Pulmonary artery endothelial cell (primary cell): ENCODE measurements at places on chromosomes 6 and 20. TPM values are rescaled to one million over a fixed set of nuclear protein-coding genes. Genes with fewer than 3 reads are reported as not detected.

DNA sequence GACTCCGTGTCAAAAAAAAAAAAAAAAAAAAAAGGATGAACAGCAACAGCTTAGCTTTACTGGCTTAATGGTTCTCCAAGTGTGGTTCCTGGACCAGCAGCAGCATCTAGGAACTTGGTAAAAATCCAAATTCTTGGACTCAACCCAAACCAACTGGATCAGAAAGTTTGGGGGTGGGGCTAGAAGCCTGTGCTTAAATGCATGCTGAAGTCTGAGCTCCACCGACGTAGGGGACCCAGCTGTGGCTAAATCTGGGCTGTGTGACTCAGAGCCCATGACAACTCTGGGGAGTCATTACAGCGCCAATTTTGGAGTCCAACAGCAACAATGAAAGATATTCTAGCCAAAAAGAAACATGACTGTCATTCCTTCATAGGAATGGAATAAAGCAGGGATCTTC, 13.6 kb upstream of the CHD6 start:
- DNase-seq: no peak

DNA sequence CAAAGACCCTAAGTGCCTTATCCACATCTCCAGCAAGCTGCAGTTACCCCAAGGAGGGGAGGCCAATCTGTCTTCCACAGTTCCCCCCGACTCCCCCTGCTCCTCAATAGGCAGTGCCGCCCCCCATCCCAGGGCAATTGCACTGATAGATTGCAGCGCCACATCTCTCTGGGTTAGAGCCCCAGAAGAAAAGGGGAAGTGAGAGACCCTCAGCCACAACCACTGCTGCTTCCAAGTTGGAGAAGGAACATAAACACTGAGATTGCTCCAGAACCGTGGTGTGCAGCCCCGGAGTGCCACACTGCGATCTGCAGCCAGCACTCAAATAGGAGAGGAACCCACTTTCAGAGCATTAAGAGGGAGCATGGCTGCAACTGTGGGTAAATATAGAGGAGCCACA, 101.5 kb downstream of the RWDD2A start:
- no peak for DNase-seq

DNA sequence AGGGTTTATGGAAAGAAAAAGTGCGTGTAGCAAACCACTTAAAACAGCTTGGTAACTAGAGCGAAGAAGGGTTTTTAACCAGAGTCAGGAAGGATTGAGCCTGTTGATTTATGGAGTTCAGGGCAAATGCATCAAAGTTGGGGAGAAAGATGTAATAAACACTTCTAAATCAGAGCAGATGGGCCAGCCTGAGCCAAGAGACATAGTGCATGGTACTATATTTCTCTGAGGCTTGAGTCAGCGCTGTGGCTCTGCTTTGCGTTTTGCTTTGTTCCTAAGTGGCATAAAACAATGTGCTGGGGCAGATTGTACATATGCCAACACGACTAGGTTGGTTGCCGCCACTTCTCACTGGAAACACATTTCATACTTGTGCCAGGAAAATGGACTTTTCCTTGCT, 111.3 kb downstream of the BCKDHB start:
- DNase-seq: no peak

DNA sequence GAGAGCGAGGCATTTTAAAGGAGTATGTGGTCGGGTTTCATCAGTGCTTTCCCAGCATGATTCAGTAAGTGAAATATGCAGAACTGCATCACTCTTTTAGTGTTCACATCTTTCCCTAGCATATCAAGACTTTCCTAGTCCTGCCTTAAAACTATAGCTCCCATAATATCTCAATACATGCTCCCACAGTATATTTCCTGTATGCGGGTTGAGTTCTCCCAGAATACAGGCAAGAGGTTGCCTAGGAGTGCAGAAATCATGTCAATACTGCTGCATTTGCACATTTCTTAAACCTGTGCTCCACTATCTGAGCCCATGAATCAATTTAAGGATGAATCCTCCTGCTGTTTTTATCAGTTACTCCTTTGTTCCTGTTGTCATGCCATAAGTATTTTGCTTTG, 386.6 kb upstream of the SLC35B3 start:
- DNase-seq: no peak

- no peak for DNase-seq
These were observed 1.8 kb downstream of the CD93 start for GRCh38 chr20:23084282-23084844.

DNA sequence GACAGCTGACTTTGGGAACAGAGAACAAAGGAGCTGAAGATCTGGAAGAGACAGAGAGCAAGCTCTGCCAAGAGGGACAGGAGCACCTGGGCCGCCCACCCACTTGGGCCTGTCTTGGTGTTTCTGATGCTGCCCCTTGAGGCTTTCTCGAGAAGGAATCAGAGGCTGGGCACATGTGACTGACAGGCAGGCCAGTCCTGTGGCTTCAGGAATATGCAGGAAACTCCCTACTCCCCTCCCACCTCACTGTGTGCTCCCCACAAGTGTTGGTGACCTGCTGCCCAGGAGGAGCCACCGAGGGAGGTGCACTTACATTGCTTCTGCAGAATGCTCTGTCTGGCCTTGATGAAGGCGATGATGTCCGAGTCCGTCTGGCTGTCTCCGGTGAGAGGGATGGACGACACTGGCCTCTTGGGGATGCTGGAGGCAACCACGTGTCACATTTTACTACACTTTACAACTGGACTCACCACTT, 20.9 kb upstream of the KCNK16 start:
- no peak for DNase-seq

GRCh38 chr6:88262332-88262731, 96.2 kb upstream of the CNR1 start:
- no peak for DNase-seq

GRCh38 chr20:38878866-38879265, 47.4 kb upstream of the FAM83D start:
- DNase-seq: no peak

- DNase-seq: no peak
These were observed 101.9 kb downstream of the LRFN2 start for GRCh38 chr6:40485300-40485699.

DNA sequence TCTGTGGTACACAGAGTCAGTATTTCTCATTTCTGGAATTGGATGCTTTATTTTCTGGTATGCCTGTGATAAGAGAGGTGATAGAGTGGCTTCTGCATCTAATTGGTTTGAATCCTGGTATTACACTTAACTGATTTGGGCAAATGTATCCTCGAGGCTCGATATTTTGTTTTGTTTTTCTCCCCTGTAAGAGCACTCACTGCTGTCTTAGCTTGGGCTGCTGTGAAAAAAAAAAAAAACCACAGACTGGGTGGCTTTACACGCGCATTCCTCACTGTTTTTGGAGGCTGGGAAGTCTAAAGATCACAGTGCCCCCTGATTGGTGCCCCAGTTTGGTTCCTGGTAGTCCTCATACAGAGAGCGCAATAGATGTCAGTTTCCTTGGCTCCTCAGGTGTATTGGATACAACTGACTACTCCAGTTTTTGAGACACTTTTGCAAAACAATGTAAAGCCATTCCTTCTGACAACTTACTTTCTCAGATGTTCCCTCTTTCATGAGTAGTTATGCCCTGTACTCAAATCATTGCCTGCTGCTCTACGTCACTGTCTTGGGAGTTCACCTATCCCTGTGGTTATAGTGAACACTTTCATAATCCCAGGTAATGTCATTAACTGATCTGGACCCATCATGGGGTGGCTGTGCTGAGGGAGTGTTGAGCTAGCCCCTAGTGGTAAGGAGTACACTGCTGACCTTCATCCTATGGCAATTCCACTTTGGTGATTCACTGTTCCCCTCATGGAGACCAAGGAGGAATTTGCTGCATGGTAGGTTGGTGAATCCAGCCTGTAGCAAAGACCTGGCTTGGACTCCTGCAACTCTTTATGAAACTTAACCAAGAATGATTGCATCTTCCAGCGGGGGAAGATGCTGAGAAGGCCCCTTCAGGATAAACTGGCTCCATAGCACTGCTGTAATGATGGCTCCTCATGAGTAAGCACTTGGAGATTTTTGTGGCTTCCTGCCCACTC, 3.5 kb upstream of the ACAT2 start:
- DNase-seq: no peak

GRCh38 chr6:158853072-158853879, 34.1 kb upstream of the EZR start:
- no peak for DNase-seq

- no peak for DNase-seq
These were observed 182.1 kb downstream of the KIF6 start for GRCh38 chr6:39543095-39543494.

- DNase-seq: no peak
These were observed 10.4 kb upstream of the PLCB1 start for GRCh38 chr20:8121666-8122065.

- DNase-seq: no peak
These were observed 120.1 kb downstream of the RPS12 start for GRCh38 chr6:132934496-132934895.

GRCh38 chr20:62918831-62919230, 7.5 kb downstream of the DIDO1 start:
- DNase-seq: no peak

DNA sequence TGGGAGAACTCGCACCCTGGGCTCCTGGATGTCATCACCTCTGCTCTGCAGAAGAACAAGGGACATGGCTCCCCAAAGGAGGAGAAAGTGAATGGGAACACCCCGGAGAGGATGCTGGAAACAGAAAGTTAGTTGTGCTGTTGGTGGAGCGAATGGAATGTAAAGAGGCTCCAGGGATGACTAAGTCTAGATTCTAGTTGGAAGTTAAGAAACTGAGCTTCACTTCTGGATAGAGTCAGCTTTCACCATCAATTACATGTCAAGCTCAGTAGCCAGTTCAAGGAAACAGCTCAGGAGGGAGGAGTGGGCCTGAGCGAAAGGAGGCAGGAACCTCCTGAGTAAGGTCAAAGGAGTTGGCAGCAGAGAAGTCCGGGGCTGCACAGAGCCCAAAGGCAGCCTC, 132.1 kb upstream of the ARID1B start:
- no peak for DNase-seq

The VAPB gene
- total RNA-seq: 12.3 and 13.5 TPM in 2 replicates

The EPB41L1 gene
- 10.7 and 11.9 TPM in 2 replicates for total RNA-seq

The TMC2 gene
- total RNA-seq: not detected in 2 replicates

The PTCHD4 gene
- 3.2 and 3.3 TPM in 2 replicates for total RNA-seq

The RAB44 gene
- total RNA-seq: not detected in 2 replicates
